Nucleus accumbens (tissue), 56 donors: ENCODE measurements at places on chromosomes 16 and 17.
A peak's percentile ranks its signal among the peaks of the same experiment; 100 is the strongest.

- DNase-seq = no peak
These were observed 11.3 kb downstream of the NUBP1 start for GRCh38 chr16:10754941-10755340.

DNA sequence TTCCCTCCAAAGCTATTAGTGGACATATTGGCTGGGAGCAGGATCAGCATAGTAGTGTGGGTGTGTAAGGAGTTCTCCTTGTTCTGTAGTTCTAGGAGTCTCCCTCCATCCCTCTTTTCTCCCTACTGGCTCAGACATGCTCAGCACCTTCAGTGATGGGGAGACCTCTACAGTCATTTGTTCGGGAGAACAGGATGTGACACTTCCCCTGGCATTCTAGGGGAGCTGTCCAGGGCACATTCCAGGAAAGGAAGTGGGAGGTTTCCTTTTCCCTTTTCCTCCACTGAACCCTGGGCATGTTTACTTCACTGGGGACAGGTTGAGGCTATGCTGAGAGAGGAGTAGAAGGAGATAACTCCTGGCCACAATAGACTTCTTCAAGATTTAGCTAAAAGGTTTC, 86.5 kb downstream of the MYH13 start:
- DNase-seq = no peak

DNA sequence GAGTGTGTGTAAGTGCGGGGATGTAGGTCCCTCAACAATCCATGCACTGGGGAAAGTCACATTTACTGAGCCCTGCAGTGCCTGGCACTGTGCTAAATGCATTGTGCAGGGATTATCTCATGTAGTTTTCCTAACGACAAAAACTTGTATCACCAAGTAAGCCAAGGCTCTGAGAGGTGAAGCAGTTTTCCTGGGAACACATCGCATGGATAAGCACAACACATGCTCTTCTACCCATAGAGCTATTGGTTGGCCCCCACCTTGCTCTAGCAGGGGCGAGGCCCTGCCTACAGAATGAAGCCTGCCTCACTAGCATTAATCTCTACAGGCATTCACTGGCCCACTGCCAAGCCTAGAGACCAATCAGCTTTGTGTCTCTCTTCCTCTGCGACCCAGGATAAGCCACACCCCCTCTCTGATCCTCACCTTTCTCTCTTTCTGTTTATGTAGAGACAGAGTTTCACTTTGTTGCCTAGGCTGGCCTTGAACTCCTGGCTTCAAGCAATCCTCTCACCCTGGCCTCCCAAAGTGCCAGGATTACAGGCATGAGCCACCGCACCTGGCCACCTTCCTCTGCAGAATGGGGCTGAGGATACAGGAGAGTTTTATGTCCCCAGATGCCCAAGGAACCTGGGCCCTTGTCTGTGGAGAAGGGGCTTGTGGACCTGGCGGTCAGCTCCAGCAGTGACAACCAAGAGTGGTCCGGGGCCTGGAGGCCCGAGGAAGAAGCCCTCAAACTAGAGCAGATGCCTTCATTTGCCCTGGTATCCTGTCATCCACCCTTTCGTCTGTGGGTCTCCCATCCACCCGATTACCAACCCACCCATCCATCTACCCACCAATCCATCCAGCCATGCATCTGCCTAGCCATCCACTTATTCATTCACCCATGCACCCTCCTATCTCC, 12.8 kb downstream of the CDH16 start:
- DNase-seq = no peak

GRCh38 chr17:27281438-27281837, 12.5 kb upstream of the WSB1 start:
- DNase-seq = no peak

- DNase-seq = no peak
These were observed 327.2 kb downstream of the UTP18 start for GRCh38 chr17:51587516-51587915.

GRCh38 chr17:61503961-61504360, 51.7 kb downstream of the TBX4 start:
- no peak for DNase-seq

DNA sequence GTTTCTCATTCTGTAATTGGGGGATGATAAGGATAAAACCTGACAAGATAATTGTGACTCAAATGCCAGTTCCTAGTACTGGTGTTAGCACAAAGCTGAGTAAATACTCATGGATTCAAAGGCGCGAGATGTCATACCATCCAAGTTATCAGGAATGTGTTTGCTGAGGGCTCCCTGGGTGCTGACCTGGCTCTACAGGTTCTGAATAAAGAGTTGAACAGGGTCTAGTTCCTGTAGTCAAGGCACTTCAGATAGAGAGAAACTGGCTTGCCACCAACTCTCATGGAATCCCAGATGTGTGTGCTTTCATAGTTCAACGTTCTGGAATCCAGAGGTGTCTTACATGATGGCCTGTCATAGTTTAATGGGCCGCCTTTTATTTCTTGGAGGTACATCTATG, 141.6 kb downstream of the PRKCA start:
- no peak for DNase-seq

DNA sequence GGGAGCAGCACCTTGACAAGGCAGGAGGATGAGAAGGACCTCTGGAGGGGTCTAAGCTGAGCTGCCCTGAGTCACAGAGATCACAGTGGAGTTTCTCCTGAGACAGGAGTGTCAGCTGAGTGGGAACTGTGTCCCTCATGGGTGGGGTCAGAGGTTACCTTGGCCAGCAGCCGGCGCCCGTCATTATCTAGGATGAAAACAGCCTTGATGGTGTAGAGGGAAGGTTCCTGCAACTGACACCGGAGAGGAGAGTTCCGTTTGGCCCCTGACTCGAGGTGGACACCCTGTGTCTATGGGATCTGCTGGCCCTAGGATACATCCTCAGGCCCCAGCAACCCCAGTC, 933 bp downstream of the COPZ2 start:
- no peak for DNase-seq

- DNase-seq = peak; percentile 8
These were observed 8.5 kb downstream of the ITGA3 start for GRCh38 chr17:50064253-50065001.

DNA sequence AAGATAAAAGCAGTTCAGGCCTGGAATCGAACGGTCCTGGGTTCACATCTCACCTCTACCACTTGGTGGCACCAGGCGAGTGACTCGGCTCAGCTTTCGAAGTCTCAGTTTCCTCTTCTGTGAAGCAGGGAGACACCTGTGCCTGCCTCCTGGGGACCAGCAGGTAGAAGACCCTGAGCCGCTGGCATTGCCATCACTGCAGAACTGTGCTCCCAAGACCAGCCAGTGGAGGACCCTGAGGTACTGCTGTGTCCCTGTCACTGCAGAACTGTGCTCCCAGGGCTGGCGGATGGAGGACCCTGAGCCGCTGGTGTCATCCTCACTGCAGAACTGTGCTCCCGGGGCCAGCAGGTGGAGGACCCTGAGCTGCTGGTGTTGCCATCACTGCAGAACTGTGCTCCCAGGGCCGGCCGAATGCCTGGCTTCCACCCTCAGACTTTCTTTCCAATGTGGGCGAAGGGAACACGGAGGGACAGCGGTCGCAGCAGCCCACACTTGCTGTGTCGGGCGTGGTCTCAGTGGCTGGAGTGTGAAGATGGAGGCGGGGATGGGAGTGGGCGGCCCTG, 8.7 kb upstream of the SLC7A5 start:
- DNase-seq = no peak

DNA sequence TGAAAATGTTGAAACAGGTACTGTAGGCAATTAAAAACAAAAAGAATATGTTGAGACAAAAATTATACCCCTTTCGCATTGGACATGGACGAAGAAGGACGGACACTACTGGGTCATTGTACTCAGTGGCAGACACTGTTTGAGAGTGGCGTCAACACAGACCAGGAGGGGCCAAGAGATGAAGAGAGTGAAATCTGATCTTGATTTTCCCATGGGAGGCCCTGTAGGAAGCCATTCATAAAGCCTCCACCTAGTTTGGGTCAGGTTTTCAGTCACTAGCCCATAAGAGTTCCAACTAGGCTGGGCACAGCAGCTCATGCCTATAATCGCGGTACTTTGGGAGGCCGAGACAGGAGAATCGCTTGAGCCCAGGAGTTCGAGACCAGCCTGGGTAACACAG, 23.6 kb upstream of the SMURF2 start:
- DNase-seq = no peak

DNA sequence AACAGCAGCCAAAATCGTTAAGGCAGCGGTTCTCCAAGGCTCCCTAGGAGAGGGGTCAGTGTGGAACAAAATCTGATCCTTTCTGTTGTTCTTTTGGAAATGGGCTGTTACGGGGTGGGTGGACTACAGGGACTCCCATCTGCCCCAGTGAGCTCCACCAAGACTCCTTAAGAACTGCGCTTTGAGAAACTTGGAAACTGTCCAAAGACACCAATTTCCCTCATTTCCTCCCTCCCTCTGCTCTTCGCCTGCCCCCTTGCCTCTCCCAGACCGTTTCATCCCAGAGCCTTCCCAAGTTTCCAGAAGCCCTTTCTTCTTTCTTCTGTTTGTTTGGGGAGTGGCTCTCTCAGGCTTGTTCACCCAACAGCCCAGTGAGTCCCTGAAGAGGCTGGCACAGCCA, 205.4 kb downstream of the COPRS start:
- DNase-seq = no peak

DNA sequence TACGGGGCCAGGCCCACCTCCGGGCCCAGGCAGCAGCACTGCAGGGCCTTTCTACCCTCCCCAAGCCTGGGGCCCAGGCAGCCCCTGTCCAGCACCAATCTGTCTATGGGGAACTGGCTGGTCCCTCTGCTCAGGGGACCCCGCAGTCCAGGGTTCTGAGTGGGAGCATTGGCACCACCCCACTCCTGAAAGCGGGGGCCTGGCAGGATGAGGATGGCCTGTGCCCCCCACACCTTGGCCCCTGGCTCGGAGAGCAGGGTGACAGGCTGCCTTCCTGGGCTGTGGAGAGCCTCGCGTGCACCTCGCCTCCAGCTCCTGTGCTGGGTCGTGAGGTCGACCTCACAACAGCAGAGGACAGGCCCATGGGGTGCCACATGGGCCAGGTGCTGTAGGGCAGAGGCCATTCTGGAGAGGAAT, 1.4 kb downstream of the NPB start:
- no peak for DNase-seq

DNA sequence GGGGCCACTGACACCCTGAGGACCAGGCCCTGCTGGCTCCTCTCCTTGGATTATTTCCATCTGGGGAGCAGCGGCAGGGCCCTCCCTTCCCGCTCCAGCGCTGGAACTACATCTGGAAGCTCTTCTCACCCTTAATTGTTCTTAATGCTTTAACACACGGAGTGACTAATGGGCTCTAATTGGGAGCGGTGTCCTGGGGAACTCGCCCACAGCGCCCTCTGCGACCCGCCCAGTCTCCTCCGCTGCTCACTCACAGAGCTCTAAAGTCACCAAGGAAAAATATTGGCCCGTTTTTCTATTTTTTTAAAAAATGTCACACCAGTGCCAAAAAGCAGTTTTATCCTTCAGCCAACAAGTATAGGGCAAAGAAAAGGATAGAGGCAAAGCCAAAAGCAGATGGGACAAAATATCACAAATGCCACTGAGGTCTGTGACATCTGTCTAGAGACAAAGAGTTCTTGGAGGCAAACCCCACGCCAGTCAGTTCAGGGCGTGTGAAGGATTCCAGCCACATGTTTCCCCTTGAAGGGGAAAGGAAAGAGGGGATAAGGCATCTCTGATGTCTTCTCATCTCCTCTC, 134.7 kb downstream of the RBFOX3 start:
- DNase-seq = no peak

- DNase-seq = no peak
These were observed 113.0 kb downstream of the COPRS start for GRCh38 chr17:31745964-31746600.

GRCh38 chr16:64641343-64641742, 480.5 kb downstream of the CDH11 start:
- DNase-seq = no peak

DNA sequence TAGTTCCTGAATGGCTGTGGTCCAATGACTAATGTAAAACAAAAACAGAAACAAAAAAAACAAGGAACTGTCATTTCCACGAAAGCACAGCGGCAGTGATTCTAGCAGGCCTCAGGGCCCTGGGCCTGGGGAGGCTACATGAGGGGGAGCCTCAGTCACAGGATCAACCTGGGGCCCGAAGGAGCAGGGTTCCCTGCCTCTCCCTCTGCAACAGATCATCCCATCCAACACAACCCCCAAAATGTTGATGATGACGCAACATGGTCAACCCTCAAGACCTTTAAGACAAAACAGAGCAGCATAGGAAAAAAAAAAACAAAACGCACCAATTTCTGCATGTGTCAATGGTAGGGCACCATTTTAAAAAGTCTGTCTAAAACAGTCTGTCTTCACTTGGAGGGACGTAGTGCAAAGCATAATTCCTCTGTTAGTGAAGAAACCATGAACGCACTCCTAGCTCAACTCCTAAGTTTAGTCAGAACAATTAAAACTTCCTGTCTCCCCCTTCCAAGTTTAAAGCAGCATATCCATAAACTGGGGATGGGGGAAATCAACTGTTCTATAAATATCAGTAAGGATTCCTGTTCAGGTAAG, 32.3 kb downstream of the AXIN2 start:
- DNase-seq = no peak

- no peak for DNase-seq
These were observed 23.1 kb downstream of the RAB11FIP4 start for GRCh38 chr17:31414550-31414918.

DNA sequence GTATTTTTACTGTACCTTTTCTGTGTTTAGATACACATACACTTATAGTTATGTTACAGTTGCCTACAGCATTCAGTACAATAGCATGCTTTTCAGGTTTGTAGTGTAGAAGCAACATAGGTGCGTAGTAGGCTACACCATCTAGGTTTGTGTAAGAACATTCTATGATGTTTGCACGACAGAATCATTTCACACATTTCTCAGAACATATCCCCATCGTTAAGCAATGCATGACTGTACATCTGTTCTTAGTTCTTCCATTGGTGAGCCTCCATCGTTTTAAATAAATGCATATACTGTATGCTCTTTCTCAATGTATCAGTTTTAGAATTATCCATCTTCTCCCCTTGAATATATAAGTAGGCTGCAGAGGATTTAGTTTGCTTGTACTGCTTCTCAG, 122.6 kb downstream of the PITPNC1 start:
- DNase-seq = no peak

- DNase-seq = no peak
These were observed 1.8 kb downstream of the LCAT start for GRCh38 chr16:67942200-67942509.

DNA sequence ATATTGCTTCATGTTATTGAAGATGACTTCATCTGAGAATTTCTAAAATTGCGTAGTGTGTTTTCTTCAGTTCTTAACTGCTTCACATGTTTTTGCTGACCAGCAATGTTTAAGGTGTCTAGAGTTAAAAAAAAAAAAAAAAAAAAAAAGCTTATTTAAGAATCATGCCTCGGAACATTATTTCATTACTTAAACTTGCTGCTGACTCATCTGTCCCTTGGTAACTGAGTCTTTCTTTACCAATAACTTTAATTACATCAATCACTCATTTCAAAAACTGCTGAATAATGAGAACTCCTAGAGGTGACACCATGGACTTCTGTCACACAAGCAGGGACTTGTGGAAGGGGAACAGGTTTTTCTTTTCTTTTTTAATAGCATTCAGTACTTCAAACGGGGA, 16.2 kb downstream of the IRX5 start:
- DNase-seq = no peak
